Renal pelvis (tissue), 12 donors: ENCODE measurements at places on chromosomes 7 and 10.

DNA sequence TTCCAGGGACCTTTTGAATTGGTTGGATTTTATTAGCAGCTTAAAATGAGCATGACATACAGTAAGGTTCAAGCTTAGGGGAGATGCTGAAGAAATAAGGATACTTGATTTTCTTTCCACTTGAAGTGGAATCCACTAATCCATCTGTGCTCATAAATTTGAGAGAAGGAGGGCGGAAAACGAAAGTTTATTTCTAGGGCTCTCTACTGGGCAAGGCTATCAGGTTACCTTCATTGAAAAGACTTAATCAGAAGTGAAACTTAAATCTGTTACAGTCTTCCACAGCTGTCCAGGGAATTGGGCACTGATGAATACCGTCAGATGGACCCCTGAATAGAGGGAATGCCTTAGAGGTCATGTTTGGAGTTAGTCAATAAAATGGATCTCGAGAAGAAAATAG is 21.8 kb downstream of the AUTS2 start:
- DNase-seq, result peak; percentile 64

DNA sequence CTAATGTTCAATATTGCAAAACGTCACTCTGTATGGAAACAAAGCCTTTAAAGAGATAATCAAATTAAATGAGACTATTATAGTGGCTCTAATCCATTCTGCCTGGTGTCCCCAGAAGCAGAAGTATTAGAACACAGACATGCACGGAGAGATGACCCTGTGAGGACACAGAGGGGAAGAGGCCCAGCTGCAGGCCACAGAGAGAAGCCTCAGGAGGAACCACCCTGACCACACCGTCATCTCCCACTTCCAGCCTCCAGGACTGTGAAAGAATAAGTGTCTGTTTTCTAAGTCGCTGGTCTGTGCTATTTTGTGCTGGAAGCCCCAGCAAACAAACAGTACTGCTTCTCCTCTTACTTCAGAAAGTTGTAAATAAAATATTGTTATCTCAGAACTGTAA is 283.5 kb upstream of the ADARB2 start:
- no peak for DNase-seq

- DNase-seq, result no peak
Measured at GRCh38 chr7:38306914-38307313, 33.5 kb upstream of the TARP start.

GRCh38 chr7:65953890-65954450 is 28.0 kb downstream of the GUSB start:
- no peak for DNase-seq

- no peak for DNase-seq
Measured at GRCh38 chr10:13352519-13352918, 4.4 kb upstream of the SEPHS1 start.

GRCh38 chr10:43846187-43846680 is 197.6 kb upstream of the ZNF32 start:
- DNase-seq, result no peak

DNA sequence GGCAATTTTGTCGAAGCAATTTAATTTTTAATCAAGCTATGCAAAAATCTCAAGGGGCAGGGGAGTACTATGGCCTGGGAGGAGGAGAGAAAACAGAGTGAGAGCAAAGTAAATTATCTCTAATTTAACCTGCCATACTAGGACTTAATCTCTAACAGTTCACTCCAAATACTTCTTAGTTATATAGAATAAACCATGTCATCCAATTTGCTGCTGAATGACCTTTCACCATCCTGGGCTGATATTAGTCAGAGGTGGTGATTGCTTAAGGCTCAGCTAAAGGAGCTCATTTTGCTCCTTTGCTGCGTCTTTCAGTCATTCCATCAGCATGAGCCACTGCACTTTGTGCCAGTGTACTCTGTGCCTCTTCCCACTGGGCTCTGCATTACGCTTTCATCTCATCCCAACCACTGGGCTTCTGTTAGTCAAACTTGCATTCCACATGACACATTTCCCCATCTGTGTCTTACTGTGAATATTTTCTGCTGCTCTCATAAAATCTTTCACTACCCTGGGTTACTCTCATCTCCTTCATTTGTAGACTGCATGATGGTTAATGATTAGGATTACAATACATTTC is 84.3 kb downstream of the CD36 start:
- no peak for DNase-seq

DNA sequence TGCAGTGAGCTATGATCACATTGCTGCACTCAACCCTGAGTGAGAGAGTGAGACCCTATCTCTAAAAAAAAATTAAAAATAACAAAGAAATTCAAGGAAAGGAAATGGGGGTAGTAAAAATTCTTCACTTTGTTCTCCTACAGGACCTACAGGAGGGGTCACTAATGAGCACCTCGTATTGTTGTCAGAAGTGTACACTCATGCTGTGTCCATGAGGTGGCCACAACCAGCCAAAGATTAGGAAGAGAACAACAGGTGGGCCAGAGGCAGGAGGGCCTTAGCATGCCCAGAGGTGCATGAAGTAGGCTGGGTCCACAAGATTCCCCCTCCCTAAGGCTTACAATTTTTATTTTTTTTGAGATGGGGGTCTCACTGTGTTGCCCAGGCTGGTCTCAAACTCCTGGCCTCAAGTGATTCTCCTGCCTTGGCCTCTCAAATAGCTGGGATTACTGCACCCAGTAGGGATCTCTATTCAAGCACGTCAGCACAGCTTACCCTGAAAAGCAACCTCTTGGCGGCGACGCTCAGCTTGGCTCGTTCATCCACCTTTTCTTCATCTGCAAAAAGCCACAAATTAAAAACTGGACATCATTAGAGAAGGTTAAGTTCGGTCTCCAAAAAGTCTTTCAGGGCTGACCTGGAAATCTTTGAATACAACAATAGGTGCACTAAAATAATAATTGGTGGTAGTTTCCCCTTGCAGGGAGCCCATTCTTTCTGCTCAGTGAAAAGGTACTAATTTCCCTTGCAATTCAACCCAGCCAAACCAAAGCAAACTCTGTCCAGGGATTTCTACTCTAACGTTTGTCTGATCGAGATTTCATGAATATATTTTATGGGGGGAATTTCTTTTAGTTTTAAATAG is 104.4 kb downstream of the SVIL start:
- DNase-seq, result no peak

- DNase-seq, result no peak
Measured at GRCh38 chr7:50275430-50275829, 29.1 kb upstream of the IKZF1 start.

GRCh38 chr7:18590744-18591340 is 95.3 kb downstream of the HDAC9 start:
- peak; percentile 34 for DNase-seq

DNA sequence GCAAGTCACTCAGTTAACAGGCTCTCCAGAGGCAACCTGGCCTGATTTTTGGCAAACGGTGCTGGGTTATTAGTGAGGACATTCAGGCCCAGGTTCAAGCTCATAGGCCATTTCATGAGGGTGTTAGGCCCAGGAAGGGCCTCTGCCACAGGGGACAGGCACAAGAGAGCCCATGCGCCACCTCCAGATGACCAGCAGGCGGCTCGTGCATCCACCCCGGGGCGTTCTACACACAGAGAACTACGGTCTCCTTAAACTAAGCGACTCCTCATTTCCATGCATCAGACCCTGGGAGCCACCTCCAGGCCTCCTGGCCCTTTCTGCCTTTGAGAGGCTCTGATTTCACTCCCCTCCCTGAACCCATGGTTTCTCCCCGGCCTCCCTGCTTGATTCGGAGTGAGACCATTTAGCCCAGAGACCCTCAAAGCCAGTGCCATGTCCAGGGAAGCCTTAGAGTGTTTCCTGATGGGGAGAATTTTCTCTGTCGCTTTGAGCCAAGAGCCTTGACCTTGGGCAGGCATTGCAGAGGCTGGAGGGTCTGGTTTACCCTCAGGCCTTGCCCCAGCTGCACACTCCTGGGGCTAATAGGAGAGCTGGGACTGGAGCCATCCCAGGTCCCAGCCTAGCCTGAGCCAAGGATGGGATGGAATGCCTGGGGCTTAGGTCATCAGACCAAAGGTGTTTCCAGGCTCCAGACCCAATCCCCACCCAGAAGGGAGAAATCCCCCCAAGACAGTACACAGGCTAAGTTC is 188.0 kb downstream of the GRID1 start:
- DNase-seq, result no peak

DNA sequence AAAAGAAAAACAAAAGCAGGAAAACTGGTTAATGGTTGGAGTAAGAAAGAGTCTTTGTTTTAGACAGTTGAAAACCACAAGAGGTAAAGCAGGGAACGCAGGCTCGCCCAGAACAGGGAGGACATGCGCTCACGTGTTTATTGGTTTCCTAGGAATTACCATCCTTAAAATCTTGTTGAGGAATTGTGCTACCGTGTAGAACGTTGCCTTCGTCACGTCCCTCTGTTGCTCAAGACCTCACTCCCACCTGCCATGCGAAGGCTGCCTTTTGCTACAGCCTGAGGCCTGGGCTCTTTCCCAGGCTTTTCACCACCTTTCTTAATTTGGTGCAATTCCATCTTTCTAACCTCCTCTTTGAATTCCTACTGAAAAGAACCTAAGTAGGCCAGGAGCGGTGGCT is 61.6 kb upstream of the CAMK1D start:
- no peak for DNase-seq

DNA sequence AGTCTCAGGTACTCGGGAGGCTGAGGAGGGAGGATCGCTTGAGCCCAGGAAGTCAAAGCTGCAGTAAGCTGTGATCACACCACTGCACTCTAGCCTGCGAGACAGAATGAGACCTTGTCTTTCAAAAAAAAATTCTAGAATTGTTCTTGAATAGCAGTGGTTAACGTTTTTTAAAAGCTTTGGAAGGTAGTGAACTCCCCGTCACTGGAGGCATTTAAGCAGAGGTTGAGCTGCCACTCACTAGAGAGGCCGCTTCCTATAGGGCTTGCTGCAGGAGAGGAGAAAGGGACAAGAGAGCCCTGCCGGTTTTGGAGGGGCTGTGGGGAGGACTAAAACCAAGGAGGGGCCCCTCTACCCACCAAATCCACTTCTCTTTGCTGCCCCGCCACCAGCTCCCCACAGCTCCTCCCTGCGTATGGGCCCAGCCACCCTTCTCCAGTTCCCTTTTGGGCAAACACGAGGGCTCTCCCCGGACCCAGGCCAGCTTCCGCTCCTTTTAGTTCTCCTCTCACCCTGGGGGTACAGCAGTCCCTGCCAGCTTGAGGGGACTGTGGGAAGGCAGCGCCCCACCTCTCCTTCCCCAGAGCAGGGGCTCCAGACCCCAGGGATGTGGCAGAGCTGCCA is 86.9 kb upstream of the GTF2I start:
- no peak for DNase-seq

DNA sequence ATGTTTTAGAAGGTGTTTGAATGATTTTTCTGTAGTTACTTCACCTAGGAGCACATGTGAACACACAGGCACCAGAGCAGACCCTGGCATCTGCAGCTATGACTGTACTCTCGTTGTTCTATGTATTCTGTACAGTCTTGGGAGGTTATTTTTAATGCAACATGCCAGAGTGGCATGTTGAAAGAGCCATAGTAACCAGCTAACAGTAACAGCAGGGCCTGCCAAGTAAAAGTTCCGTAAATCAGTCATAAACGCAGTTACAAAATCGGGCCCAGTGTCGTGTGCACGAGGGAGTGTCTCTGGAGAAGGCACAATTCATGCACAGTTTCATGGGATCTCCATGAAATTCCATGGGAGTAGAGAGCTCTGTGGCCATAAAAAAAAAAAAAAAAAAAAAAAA is 108.3 kb upstream of the CDK6 start:
- no peak for DNase-seq

- DNase-seq, result no peak
Measured at GRCh38 chr10:113788604-113789083, 37.2 kb downstream of the PLEKHS1 start.

DNA sequence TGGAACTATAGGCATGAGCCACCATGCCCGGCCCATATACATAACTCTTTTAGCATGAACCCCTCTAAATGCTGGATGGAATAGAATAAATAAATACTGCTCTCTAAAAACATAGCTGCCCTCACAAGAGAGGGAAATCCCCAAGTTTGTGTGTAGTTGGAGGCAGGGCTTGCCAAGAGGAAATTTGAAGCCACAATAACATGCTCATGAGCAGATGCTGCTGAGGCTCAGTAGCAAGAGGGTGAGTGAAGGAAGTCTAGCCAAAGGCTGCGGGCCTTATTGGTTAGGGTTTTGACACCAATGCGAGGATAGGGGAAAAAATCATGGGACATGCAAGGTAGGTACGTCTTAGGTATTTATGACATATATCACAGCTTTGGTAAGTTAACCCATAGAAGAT is 17.3 kb downstream of the TPK1 start:
- no peak for DNase-seq

GRCh38 chr7:753190-753589 is 26.1 kb upstream of the PRKAR1B start:
- DNase-seq, result no peak

DNA sequence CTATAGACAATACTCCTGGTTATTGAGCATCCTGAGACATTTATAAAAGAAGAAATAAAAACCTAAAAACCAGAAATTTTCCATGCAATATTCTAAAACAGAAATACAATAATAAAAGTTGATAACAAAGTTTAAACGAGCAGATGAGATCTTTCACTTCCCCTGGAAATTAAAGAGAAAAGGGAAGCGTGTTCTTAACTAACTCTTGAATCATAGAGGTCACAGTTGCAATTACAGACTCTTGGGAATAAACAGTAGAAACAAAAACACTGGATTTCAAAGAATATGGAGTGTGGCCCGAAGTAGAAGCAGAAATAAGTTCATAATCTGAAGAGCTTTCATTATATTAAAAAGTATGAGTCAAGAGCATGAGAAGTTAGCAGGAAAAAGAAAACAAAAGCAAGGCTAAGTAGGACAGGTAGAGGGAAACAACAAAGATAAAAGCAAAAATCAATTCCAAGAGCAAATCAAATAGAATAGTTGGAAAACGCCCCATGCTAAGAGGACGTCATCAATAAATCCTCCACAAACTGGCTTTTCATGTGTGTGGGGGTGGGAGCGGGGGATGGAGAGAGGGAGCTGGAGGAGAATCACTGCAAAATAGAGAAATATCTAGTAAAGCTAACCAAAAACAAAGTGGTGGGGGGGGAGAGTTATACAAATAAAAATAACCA is 55.2 kb upstream of the C10orf71 start:
- no peak for DNase-seq

DNA sequence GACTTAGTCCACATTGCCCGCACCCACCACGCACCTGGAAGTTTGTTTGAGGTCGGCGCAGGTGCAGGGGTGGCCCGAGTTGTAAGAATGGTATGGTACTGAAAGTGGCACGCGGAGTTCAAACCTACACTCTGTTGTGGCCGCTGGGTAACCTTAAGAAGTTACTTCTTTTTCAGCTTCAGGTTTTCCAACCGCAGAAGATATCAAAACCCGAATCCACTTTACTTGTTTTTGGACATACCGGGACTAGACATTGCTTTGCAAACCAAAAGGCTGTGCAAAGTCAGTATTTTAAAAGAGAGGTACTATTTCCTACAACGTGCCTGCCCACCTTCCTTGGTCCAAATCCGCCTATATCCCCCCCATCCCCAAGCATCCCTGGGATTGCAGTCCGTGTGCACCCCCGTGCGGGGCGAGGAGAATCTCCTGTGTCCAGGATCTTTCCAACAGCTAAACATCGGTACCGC is 1.0 kb downstream of the IGFBP3 start:
- no peak for DNase-seq

DNA sequence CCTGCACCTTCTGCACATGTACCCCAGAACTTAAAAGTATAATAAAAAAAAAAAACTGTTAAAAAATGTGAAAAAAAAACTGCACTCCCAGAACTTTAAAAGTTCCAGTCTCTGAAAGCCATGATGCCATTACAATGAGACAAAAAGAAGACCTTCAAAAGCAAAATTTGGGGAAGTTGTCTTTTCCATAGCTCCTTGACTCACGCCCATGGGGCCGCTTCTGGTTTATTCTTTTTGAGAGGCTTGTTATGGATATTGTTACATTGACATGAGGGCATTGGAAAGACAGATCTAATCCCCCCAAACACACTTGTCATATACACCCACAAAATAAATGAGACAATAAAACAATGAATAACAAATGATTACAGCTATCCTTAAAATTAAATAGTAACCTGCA is 798 bp downstream of the BLNK start:
- DNase-seq, result no peak
